Activated T-helper 2 cell treated with anti-CD3 and anti-CD28 coated beads, Interferon-gamma antibody, Interleukin-2, Interleukin-4, amounts not matched to agents 10 μg/mL and 5 μg/mL and 100 μg/mL, durations not matched to agents 14 hours and 24 hours and 36 hours (primary cell): ENCODE measurements at places on chromosomes 13 and 19. TPM values are rescaled to one million over a fixed set of nuclear protein-coding genes. Genes with fewer than 3 reads are reported as not detected.

DNA sequence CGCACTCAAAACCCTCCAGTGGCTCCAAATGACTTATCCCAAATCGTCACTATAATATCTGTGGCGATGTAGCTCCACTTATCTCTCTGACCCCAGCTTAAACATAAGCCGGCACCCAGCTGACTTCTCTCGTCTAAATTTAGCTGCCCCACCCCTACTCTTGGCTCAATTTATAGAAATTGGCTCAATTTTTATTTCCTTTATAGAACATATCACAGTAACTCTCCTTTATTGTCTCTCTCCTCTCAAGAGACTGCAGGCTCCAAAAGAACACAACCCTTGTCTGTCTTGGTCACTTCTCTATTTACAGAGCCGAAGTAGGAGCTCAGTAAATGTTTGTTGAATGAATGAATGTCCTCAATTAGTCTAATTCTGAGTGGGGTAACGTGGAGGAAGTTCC lies 805 bp downstream of the ZNF784 start:
- no peak for DNase-seq

- DNase-seq = no peak
Measured at GRCh38 chr19:5663904-5664303, 16.4 kb downstream of the MICOS13 start.

GRCh38 chr19:49746206-49746958 lies 16.7 kb downstream of the TSKS start:
- DNase-seq = peak; percentile 39

DNA sequence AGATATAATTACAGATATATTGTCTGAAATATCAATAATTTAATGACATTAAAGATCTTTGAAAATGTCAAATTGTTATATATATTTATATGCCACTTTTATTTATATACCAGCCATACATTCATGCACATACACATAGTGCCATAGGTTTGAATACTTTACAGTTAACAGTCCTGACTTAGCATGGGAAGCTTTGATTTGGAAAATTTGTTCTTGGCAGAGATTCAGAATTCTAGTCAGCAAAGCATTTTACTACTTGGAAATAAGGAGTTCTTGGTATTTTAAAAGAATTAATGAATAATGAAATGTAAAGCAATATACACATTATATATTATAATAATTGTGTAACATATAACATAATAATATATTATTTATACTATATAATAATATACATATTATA lies 277.0 kb upstream of the PCDH20 start:
- no peak for DNase-seq

ADGRE2 gene
- 2.7 and 3.6 TPM in 2 replicates for total RNA-seq
